ENCODE measurements at places on chromosomes 16 and 17.

- no peak for DNase-seq
Observed at GRCh38 chr16:70740914-70741782, 55.3 kb upstream of the MTSS2 start.

DNA sequence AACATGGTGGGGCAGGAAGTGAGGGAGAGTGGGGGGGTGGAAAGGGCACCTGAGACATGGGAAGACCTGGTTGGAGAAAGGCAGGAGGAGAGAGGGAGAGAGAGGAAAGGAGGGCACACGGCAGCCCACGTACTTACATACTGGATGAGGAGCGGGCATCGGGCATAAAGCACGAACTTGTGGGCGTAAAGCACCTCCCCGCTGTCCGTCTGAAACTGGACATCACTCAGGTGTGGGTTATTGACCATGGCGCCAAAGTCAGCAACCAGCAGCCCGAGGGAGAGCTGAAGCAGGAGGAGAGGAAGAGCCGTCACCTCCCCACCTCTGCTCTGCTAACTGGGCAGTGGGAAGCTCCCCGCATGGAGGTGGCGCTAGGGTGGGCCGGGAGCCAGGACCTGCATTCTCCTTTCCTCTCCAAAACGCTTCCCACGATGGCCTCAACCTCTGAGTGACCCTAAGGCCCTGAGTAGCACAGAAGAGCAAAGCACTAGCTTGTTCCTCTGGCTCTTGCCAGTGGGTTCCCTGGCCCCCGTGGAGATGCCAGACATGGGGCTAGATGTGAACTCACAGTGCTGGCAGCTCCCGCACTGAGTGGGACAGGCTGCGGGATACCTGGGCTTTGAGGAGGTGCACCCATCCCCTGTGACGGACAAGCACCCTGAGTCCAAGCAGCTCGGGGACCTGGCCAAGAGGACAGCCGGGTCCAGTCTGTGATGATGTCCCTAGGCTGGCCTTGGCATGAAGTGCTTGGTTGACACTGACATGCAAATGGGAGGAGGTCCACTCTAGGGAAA lies 16.9 kb downstream of the SLX4 start:
- no peak for DNase-seq

DNA sequence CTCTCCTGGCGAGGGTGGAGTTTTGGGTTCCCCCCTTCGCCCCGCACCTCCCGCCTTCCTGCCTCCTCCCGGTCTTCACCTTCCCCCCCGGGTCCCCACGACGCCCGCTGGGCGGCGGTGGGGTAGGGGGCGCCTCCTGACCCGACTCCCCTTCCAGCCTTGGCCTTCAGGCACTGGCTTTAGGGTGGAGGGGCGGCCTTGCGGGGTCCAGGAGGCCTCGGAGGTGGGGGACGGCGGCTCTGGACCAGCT lies 2.4 kb downstream of the SLC16A3 start:
- DNase-seq, result no peak

DNA sequence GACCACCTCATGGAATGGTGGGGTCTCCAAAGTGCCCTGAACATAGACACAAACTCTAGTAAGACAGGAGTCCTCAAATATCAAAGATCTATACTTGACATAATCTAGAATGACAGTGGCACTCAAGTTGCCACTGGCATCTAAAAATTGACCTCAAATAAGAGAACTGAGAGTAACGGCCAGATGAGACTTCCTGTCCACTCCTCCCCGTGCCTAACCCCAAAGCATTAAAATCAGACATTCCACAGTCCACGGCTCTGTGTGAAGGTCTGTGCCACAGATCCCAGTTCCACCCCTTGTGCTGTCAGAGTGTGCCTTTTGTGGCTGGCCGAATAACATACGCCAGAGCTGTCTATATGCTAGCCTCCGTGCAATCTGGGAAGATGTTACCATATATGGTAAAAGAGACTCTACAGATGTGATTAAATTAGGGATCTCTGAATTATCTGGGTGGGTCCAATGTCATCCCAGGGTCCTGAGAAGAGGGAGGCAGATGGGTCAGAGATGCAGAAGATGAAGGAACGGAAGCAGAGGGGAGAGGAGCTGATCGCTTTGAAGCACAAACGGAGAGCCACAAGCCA lies 21.0 kb upstream of the EVPL start:
- no peak for DNase-seq

DNA sequence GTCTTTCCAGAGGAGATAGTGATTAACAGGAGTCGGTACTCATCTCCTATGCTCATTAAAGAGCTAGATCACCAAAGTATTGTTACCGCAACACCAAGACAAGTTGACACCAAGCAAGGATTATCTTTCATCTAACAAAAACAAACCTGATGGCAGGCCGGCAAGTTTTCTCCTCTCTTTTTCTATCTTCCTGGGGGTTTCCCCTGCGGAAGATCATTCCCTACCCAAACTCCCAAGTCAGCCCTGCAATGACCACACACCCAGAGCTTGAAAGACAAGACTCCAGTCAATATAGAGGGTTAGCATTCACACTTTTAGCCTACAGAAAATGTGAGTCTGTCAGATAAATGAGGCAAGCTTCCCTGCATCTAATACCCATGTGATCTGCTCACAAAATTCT lies 312.1 kb downstream of the SOX9 start:
- no peak for DNase-seq
